ENCODE measurements at places on chromosomes 11 and 22.

DNA sequence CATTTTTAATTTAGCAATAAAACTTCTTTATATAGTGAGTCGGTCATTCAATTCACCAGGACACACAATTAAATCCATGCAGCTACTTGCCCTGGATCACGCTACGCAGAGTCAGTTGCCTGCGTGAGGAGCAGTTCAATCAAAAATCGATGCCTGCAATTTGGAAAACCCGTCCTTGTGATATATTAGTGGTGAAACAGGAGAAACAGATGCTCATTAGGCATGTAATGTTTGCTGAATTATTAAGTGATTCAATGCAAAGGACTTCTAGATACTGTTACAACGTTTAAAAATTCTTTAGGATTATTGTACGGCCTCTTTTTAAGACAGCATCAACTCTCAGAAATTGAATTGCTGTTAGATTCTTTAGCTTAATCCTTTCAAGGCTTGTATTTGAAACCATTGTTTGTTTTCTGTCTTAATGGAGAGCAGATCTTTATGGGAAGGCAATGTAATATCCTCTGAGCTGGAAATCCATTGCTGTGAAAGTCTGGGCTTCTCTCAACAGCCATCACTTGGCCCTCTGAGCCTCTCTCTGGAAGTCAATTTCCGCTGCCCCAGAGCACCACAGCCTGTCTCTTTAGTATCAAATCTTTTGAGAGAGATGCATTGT is 20.1 kb upstream of the PAMR1 start:
- DNase-seq: no peak

- no peak for DNase-seq
Measured at GRCh38 chr11:134751766-134752165, 339.7 kb upstream of the B3GAT1 start.

GRCh38 chr22:26287382-26288225 is 118.3 kb downstream of the SEZ6L start:
- no peak for DNase-seq

DNA sequence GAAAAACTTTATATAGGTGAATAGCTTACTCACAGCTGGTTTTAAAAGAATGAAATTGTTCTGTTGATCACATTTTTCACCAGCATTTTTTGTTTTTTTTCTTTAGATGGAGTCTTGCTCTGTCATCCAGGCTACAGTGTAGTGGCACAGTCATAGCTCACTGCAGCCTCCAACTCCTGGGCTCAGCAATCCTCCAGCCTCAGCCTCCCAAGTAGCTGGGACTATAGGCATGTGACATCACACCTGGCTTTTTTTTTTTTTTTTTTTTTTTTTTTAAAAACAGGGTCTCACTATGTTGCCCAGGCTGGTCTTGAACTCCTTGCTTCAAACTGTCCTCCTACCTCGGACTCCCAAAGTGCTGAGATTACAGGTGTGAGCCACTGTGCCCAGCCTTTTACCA is 3.6 kb downstream of the PACS1 start:
- no peak for DNase-seq

GRCh38 chr22:39721206-39722031 is 150.9 kb downstream of the CACNA1I start:
- no peak for DNase-seq

DNA sequence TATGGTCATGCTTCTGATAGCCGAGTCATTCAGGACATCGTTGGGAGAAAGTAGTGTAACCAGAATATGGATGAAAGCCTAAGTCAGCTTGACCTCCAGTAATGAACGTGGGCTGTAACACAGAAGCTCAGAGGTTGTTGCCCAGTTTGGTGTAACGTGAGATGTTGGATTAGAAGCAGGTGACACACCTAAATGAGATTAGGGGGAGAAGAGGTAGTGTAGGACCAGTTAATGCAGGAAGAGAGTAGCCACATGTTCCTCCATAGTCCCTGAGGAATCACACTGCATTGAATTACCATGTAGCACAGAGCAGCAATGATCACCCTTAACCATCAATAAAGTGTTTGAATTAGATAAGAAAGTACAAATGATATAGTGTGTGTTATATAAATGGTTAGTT is 20.4 kb downstream of the FBXO7 start:
- no peak for DNase-seq

DNA sequence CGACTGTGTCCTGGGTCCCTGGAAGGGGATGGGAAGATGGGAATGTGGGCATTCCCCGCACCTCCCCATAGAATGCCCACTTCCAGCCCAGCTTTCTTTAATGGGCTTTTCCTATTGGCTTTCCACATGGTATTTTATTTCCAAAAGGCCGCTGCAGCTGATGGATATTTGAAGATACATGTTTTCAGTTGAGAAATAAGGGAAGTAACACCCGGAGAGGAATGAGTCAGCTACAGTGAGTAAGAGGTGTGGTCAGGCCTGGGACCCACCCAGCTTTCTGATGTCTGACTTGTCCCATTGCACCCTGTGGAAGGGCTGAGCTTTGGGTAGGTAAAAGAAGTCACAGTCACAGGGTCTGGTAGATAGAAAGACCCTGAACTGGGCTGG is 476.9 kb downstream of the MIAT start:
- no peak for DNase-seq

DNA sequence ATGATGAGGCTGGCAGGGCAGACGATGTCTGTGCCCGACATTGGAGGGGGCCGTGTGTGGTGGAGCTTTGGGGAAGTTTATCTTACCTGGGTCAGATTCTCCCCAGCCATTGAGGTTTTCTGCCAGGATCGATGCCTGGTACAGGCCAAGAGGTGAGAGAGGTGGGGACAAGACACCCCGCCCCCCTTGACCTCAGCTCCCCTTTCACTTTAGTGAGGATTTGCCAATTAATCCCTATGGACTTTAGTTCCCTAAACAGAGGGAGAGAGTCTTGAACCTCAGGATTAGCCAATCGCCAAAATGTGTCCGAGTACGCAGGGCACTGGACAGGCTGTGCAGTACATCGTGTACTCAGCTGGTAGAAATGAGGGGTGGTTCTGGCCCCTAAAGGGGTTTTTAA is 541 bp downstream of the HORMAD2 start:
- no peak for DNase-seq

DNA sequence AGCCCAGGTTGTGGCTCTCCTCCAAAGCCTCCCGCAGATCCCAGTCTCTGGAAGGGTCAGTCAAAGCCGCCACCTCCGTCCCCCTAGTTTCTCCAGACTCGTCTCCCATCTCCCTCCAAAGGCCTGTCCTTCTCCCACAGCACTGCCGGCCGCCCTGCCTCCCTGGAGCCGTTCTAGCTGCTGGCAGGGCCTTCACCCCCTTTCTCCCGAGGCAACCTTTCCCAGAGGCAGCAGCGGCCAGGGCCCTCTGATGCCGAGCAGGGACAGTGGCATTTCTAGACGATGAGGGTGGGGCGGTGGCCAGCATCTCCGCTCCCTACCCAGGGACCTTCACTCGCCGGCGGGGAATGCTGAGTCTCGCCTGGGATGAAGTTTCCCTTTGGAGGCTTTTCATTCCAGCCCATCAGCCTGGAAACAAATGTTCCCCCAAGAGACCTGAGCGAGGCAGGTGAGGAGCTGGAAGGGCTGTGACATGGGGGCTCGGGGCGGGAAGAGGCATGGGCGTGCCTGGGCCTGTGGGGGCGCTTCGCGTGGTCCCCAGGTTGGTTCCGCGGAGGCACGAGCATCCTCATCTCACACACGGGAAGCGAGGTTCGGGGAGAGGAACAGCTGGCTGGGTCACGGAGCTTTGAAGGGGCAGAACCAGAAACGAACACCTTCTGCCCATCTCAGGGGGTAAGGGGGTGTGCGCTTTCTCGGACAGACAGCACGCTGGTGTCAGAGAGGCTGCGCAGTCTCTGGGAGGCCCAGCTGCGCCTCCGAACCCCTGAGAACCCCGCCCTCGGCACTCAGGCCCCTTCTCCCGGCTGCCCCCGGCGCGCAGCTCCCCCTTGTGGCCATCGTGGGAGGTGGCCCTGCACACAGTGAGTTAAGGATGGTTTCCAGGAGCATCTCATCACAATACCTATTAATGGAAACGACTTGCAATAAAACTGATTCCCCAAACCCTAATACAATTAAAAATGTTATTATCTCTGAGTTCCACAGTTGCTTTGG is 18.1 kb upstream of the KLHL35 start:
- DNase-seq: no peak

DNA sequence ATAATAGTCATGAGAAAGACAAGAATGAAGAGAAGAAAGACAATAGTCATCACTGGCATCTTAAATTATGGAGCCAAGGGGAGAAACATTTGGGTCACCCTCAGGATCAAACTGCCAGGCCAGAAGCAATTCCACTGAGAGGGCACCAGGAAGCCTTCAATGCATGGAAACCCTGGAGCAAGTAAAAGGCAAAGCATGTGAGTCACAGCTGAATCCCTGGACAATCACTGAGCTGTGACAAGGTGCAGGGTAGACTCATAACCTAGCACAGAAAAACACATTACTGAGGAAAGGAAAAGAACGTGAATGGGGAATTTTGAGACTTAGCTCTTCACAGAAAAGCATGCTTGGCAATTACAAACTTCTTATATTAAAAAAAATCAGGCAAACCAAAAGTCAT is 1.6 kb downstream of the KCNJ1 start:
- no peak for DNase-seq

Measured in stimulated activated CD8-positive, alpha-beta memory T cell treated with anti-CD3 and anti-CD28 coated beads, Interleukin-7, amount 100 ng/mL, for 1 hour (primary cell).